NCI-H1436 (cell line): ENCODE measurements at places on chromosomes 5 and 9.

GRCh38 chr5:168174376-168174775 is 117.1 kb upstream of the WWC1 start:
- DNase-seq = no peak

DNA sequence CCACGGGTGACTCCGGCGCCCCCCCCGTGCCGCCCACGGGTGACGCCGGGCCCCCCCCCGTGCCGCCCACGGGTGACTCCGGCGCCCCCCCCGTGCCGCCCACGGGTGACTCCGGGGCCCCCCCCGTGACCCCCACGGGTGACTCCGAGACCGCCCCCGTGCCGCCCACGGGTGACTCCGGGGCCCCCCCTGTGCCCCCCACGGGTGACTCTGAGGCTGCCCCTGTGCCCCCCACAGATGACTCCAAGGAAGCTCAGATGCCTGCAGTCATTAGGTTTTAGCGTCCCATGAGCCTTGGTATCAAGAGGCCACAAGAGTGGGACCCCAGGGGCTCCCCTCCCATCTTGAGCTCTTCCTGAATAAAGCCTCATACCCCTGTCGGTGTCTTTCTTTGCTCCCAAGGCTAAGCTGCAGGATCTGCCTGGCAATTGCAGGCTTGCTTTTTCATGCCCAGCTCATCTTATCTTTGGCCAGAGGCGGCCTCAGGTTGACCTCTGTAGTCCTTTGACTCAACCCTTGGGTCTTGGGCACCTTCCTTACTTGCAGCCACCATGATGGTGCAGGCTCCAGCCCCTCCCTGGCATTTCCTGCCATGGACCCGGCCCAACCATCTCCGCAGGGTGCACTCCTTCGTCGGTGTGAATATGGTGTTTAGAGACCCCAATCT is 9.8 kb downstream of the CEL start:
- DNase-seq = no peak

- no peak for DNase-seq
Measured at GRCh38 chr5:32506799-32507198, 62.3 kb upstream of the ZFR start.

- no peak for DNase-seq
Measured at GRCh38 chr5:51881901-51882300, 498.7 kb downstream of the ISL1 start.

DNA sequence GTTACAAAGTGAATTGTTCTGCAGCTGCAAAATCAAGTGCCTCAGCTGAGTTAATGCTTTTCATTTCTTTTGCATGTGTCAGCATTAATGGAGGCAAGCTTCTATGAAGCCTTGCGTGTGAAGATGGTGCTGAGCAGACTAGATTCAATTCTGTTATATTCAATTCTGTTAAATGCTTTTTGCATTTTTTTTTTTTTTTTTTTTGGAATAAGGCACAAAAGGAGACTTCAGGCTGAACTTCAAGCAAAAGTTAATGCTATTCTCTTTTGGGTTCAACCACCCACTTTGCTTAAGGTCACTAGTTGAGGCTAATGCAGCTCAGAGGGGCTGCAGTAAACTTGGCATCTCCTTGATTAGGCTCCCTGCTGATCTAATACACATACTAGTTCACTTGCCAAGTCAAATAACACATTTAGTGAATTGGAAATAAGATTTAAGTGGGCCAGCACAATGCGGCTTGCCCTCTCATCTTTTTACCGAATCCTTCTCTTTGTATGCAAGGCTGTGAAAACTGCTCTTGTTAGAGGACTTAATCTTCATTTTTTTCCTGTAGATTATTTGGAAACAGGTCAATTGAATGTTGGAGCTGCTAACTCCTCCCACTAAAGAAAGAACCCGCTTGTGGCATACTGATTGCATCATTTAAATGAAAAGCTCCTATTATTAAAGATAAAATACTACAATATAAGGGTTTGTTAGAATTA is 1020.2 kb downstream of the NR2F1-AS1 start:
- DNase-seq = no peak

- DNase-seq = no peak
Measured at GRCh38 chr9:37302277-37302676, 120.2 kb upstream of the GRHPR start.

- peak; percentile 74 for DNase-seq
Measured at GRCh38 chr9:101458963-101459631, 23.5 kb upstream of the ALDOB start.

DNA sequence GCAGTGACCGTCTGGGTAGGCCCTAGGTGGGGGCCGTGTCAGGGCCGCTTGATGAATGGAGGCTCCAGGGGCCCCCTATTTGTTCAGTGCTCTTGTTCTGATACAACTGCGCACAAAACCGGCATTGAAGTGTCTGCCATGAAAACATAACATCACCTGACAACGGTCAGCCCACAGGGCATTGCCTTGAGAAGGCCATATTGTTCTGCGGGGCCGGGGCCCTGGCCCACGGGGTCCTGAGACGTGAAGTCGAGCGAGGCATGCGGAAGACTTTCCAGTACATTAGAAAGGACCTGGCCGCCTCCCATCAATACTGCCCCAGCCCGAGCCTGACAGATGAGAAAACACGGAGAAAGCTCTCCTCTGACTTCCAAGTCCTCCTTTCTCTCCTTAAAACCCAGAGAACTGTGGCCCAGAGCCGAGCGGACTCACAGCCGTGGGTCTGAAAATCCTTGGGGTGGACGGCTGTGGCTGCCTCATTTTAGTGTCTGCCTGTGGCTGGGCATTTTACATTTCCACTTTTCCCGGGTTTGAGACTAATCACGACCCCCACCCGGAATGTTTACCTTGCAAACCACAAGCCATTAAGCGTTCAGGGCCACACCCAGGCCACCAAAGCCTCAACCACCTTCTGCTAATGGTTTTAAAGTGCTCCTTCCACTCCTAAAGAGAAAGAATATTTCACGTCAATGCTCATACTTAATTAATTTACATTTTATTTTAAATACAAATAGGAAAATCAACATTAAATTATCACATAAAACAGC is 391.0 kb upstream of the IRX2 start:
- no peak for DNase-seq

GRCh38 chr5:83101514-83101913 is 24.2 kb downstream of the XRCC4 start:
- DNase-seq = no peak

- no peak for DNase-seq
Measured at GRCh38 chr5:64347309-64347708, 158.5 kb upstream of the RGS7BP start.

DNA sequence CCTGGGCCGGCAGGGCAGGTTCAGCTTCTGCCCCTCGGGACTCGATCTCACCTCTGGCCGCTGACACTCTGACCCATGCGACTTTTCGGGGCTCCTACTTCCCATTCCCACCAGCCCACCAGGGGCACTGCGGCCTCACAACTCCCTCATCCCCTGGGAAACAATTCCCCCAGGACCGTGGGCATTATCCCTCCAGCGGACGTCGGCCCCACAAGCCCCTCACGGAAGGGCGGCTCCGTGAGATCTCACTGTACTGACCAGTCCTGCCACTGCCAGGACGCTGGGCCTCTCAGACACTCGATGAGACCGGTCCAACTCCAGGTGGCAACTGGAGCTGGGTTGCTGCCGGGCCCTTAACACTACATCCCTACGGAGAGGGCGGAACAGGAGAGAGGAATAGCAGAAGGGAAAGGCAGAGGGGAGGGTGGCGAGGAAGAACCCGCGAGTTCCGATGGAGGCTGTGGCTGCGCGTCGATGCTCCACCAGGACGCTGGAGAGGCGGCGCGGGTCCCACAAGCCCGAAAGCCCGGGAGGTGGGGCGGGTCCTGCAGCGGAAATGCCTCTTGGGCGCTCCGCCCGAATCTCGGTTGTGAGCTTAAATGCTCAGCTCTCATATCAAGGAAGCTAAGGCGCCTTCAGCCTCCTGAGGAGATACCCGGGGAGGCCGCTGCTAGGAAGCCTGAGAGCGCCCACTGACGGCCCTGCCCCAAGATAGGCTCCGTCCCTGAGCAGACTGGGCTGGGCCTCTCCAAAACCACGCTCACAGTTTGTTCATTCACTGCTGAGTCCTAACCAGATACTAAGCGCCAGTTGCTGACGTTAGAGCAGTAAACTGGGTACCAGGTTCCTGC is 36.3 kb downstream of the VCP start:
- DNase-seq = no peak
